ENCODE measurements at places on chromosomes 5 and 9.

GRCh38 chr9:123338710-123339665 is 17.0 kb upstream of the CRB2 start:
- DNase-seq: no peak

DNA sequence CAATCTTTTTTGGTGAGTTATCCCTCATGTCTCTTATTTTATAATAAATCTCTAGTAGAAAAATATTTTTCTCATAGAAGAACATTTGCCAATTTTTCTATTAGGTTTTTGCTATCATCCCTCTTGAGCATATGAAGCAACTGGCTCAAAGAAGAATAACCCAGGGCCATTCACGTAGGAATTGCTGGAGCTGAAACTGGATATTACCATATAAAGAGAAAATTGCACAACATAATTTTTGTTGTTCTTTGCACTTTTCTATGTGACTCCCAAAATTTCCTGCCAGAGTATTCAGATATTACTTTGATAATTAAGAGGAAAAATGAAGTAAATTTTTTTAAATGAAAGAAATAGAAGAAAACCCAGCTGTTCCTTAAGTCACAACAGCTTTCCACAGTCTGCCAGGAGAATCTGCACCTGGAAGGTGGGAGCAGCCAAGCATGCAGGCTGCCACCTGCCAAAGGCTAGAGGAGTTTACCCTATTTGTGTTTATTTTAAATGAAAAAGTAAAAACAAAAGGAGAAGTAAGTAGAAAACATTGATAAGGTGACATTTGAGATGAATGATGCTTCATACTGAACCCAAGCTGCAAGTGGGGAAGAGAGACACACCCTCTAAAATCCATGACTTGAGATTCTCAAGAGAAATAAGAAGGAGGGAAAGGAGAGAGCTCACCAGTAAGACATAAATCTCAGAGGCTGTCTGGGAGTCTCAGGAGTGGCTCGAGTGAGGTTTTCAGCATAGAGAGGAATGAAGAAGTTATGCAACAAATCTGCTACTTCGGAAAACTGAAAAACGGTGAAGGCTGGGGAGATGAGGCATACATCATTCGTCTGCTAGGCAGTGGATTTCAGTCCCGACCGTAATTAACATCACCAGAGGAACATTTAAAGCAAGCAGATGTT is 31.5 kb upstream of the FREM1 start:
- DNase-seq: no peak

DNA sequence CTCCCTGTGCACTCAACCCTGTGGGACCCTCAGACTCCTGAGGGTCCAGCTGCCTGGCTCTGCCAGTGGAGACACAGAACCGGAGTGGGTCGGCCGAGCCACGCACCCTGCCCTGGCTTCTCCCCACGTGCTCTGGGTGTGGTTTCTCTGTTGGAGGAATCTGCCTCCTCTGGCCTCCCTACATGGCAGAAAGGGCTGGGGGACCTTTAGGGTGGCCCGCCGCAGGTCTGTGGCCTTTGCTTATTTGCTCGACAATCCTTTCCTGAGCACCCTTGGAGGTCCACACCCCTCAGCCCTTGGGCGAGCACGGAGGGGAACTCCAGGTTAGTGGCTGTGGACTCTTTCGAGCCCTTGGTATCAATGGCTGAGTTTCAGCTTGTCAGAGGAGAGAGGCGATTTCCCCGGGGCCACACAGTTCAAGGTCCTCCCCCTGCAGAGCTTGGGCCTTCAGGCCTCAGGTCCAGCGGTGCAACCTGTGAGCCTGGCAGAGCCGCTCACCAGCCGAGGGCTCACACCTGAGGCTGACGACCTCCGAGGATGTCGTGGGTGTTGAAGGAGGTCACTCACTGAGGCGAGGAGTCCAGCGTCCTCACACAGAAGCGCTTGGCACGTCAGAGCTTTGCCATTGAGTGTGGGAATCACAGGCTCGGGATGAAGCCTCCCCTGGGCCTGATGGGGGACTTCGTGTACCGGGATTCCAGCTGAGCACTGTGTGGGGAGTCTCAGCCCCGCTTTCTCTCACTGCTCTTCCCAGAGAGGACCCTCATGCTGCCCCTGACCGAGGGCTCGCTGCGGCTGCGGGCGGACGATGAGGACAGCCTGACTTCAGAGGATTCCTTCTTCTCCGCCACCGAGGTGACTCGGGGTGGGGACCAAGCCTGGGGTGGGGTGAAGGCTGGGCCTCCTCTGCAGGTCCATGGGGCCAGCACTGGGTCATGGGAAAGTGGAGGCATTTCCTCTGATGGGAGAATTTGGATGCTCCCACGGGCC is 20.8 kb upstream of the DOLPP1 start:
- DNase-seq: no peak

DNA sequence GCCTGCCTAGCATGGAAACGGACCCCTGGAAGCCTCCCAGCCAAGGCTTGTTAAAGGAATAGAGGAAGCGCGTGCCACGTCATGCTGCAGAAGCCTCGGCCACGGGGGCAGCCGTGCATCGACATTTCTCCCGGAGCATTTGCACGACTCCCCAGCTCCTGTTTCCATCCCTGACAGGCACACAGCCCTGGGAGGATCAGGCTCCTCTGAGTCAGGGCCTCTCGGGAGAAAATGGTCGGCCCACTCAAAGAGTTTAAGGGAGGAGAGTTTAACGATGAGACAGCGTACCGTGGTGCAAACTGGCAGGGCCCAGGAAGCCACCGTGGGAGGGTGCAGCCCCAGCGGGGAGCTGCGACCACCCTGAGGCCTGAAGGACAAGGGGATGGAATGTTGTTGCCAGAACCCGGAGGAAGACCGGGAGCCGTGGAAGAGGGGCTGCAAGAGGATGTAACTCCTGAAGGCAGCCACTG is 213.6 kb downstream of the PAX5 start:
- no peak for DNase-seq

GRCh38 chr5:66609615-66610014 is 13.4 kb downstream of the MAST4 start:
- no peak for DNase-seq

GRCh38 chr5:39005566-39006232 is 68.5 kb downstream of the RICTOR start:
- no peak for DNase-seq

GRCh38 chr5:38446029-38446522 is 110.4 kb downstream of the LIFR start:
- no peak for DNase-seq

DNA sequence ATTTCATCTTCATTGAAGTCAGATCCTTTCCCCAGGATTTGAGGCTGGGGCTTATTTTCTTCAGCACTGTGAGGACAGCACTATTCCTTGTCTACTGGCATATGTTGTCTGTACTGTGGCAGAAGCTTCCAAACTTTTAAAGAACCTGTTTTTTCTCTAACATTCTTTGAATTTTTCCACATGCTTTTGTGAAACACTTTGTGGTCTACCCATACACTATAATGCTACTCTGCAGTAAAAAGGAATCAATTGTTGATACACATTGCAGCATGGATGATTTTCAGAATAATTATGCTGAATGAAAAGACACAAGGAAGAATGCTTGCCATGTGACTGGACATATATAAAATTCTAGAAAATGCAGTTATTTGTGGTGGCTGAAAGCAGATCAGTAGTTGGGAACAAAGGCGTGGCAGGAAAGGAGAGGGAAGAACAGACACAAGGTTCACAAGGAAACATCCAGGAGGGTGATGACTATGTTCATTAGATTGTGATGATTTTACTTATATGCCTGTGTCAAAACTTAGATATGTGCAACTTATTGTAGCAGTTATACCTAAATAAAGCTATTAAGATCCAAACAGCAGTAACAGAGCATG is 96.8 kb downstream of the WNK2 start:
- no peak for DNase-seq

GRCh38 chr5:98217138-98217537 is 556.3 kb upstream of the RGMB start:
- DNase-seq: no peak

DNA sequence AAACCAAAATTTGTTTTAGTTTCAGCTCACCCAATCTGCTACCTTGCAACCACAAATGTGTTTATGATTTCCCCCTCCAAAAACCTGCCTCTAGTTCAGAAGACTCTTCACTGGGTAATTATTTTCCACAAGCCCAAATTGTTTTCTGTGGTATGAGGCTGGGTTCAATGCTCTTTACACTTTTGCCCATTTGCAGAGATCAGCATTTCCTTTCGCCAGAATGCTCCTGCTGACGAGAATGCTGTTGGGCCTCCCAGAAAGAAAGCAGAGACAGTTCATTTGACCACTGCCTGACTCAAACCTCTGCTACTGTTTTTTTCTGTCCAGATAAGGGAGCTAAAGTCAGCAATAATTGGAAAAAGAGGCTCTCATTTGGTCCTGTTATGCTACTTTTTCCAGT is 427.3 kb downstream of the PDE4D start:
- no peak for DNase-seq
